ENCODE measurements at places on chromosomes 5 and 9.

GRCh38 chr5:43661102-43661501 lies 58.1 kb downstream of the NNT start:
- peak; percentile 55 for DNase-seq

GRCh38 chr9:76403352-76403751 lies 9.1 kb upstream of the RFK start:
- DNase-seq: peak; percentile 37

DNA sequence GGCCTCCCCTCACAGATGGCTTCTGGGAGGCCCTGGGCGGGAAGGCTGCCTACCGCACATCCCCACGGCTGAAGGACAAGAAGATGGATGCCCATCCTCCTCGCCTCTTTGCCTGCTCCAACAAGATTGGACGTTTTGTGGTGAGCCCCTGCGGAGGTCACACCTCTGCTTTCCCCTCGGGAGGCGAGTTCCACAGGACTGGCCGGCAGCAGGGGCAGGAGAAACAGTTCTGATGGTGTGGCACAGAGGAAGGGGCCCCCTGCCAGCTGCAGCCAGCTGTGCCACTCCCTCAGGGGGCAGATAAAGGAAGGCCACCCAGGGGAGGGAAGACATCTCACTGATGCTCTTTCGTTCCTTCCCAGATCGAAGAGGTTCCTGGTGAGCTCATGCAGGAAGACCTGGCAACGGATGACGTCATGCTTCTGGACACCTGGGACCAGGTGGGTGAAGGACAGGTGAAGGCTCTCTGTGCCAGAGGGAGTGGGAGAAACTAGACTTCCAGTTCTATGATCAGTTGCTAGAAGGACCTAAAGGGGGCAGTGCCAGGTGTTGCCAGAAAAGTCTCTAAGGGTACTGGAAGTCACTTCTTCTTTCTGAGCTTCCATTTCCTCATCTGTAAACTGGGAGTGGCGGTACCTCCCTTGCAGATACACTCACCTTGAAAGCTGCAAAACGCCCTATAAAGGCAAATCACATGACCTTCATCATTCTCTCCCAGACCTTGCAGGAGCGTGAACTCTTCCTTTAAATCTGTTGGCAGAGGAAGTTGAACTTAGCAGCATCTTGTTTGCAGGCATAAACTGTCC lies 41.0 kb downstream of the STOM start:
- peak; percentile 23 for DNase-seq

- DNase-seq: no peak
Measured at GRCh38 chr5:67100301-67100700, 96.3 kb downstream of the CD180 start.

DNA sequence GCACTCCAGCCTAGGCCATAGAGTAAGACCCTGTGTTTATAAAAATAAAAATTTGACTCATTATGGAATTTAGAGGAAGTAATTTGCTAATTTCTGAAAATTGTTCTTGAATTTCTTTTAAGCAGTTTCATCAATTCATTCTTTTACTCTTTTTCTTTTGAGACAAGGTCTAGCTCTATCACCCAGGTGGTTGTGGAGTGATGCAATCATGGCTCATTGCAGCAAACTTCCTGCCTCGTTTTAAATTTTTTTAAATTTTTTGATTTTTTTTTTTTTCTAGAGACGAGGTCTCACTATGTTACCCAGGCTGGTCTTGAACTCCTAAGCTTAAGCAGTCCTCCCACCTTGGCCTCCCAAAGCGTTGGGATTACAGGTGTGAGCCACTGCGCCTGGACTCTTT lies 3.1 kb upstream of the CAMLG start:
- DNase-seq: no peak

GRCh38 chr9:28032268-28032590 lies 458.9 kb upstream of the C9orf72 start:
- DNase-seq: no peak

DNA sequence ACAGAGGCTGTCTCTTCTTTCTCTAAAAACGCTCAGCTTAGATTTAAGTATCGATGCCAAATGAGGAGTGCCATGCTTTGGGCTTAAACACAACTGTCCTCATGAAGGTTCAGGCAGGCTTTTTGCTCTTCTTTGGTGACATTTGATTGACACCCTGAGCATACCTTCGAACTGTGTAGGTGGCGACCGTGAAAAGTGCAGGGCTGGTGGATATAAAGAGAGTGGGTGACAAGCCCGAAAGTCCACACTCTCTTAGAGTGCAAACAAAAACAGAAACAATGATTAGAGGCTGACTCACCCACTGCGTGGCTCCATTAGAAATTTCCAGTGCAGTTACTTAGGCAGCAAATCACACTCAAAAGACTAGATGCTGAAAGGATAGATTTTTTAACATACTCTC lies 141.7 kb downstream of the SYK start:
- no peak for DNase-seq

DNA sequence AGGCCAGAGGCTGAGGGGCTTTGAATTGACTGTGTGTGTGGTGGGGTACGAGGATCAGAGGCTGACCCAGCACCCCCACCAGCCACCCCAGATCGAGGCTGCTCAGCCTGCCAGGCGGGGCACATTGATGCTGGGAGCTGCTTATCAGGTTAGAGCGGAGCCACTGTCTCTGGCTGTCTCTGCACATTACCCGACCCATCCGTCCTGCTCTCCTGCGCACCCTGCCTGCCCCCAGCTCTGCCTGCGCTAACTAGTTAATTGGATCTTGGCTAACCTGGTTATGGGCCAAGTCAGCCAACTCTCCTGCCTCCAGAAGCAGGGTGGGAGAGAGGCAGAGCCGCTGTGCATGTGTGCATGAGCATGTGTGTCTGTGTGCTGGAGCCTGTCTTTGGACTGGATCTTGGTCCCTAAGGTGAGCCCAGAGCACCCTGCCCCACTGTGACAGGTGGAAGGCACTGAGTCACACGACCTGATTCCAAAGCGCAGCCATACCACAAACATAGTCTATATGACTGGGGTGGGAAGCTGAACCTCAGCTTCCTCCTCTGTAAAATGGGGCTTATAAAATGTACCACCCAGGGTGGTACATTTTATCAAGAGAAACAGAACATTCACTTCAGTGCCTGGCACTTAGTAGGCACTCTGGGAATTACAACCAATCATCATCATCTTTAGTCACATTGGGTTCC lies 39.7 kb downstream of the PCDH1 start:
- no peak for DNase-seq

DNA sequence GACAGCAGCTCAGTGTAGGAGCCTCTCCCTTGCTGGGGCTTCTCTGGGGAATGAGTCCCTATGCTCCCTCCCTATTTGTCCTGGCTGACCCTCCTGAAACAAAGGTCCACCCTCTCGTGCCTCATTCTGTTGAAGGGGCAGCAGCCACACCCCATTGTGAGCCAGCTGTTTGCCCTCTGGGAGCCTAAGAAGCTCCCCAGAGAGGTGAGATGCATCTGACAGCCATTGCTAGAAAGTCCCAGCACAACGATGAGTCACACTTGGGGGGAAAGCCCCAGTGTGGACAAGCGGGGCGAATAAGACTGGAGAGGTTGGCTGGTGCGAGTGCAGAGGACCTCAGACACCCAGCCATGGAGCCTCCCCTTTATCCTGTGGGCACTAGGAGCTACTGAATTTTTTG lies 101.4 kb downstream of the PPARGC1B start:
- no peak for DNase-seq

GRCh38 chr5:176577312-176578176 lies 28.4 kb downstream of the CDHR2 start:
- no peak for DNase-seq

- DNase-seq: no peak
Measured at GRCh38 chr9:93726147-93726546, 149.8 kb downstream of the PHF2 start.

DNA sequence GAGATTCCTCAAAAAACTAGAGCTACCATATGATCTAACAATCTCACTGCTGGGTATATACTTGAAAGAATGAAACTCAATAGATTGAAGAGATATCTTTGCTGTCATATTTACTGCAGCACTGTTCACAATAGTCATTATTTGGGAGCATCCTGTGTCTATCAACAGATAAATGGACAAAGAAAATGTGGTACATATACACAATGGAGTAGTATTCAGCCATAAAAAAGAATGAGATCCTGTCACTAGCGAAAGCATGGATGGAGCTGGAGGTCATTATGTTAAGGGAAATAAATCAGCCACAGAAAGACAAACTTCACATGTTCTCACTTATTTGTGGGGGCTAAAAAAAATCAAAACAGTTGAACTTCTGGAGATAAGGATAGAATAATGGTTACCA lies 505.7 kb upstream of the ARRDC3 start:
- DNase-seq: no peak

DNA sequence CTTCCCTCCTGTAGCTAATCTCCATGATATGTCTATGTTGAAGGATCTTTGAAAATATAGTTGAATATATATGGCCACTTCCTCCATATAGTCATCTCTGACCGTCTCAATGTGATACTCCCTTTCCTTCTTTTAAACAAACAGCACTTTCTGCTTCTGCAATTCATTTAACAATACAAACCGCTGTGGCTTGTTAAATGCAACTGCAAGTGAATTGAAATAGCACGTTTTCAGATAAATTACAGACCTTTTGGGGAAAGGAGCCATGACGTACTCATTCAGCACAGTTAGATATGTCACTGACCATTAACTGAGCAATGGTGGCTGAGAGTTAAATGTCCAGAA lies 82.5 kb downstream of the FBXO38 start:
- no peak for DNase-seq

DNA sequence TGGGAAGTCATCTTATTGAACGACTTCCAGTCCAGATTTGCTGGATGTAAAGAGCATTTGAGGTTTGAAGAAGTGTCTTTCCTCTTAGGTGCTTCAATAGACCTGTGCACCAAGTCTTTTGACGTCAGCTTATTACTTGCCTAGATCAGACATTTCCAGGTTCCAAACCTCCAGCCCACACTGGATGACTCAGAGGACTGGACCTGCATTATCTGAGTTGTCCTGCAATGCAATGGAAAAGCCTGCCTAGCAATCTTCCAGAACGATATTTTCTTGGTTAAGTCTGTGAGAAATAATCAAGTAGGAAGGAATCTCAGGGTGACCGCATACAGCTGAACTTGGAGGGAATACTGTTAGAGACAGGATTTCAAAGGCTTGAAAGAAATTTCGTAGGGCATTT lies 147.2 kb upstream of the MOCS2 start:
- DNase-seq: no peak

- no peak for DNase-seq
Measured at GRCh38 chr5:57341380-57341979, 141.1 kb downstream of the ACTBL2 start.

- DNase-seq: peak; percentile 52
Measured at GRCh38 chr9:135602789-135603481, 36.4 kb downstream of the GLT6D1 start.

DNA sequence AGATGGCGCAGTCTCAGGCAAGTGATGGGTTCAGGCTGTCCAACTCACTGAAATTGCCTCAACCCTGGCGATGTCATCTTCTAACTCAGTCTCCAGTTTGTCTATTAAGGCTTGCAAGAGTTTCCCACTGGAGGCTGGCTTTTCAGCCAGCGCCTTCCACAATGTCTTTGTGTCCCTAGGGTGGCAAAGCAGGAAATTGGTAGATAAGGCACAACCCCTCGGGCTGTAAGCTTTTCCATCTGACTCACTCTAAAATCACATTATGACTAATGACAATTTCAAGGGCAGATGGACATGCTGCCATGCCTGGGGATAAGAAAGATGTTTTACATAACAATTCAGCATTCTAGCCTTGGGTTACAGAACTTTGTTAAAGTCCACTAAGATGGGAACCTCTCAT lies 61.9 kb downstream of the MROH2B start:
- no peak for DNase-seq

DNA sequence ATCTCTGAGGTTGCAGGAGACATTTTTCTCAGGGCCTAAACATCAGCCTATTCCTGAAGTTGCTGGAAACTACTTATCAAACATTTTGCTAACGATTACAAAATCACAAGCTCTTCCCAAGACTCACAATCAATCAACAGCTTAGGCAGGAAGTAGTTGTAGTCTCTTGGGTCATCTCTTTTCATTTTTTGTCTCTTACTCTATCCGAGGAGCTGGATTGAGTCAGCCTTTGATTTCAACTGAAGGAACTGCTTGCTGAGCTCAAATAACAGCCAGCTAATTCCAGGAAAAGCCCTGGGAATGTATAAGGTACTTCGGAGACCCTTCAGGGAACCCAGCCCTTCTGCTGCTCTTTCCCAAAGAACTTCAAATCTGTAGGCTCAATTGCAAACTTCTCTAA lies 398.9 kb downstream of the PLK2 start:
- no peak for DNase-seq

GRCh38 chr9:79222483-79222882 lies 349.3 kb upstream of the TLE4 start:
- DNase-seq: no peak

- no peak for DNase-seq
Measured at GRCh38 chr5:135641319-135641718, 62.5 kb upstream of the CXCL14 start.

- no peak for DNase-seq
Measured at GRCh38 chr5:110034056-110034600, 344.4 kb downstream of the MAN2A1 start.

- no peak for DNase-seq
Measured at GRCh38 chr5:56481428-56482357, 248.6 kb upstream of the ANKRD55 start.

- no peak for DNase-seq
Measured at GRCh38 chr5:129101794-129102193, 7.2 kb downstream of the ISOC1 start.

GRCh38 chr9:16276866-16277265 lies 593.6 kb downstream of the BNC2 start:
- DNase-seq: no peak

DNA sequence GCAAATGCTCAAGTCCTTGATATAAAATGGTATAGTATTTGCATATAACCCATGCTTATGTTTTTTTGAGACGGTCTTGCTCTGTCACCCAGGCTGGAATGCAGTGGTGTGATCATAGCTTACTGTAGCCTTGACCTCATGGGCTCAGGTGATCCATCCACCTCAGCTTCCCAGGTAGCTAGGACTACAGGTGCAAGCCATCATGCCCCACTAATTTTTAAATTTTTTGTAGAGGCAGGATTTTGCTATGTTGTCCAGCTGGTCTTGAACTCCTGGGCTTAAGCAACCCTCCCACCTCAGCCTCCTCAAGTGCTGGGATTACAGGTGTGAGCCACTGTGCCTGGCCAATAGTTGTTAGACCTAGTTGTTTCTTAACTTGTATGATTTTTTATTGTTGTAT lies 17.3 kb downstream of the SLC36A3 start:
- no peak for DNase-seq

DNA sequence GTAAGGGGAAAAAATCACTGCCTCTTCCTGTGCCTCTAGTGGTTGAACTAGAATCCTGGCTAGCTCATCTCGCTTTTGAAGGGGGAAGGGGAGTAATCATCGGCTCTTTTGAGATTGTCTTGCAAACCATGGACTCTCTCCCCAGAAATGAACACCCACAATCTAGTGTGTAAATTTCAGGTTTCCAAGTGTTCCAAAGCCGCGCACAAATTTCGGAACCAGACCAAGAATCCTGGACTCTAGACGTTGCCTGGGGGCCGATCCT lies 4.9 kb upstream of the FOXE1 start:
- DNase-seq: no peak

DNA sequence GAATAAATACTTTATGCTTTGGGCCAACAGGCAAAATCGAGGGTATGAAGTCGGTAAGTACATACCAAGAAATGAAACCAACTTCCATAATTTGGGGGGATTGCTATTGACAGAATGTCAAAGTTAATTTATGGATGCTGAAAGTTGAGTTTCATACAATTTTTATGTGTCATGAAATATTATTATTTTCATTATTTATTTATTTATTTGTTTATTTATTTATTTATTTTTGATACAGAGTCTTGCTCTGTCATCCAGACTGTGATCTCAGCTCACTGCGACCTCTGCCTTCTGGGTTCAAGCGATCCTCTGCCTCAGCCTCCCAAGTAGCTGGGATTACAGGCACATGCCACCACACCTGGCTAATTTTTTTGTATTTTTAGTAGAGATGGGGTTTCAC lies 4.5 kb upstream of the GMCL2 start:
- no peak for DNase-seq

Data from hematopoietic multipotent progenitor cell treated with erythropoietin and hydrocortisone succinate and interleukin-3 and kit ligand, for 17 days (in vitro differentiated cells).